Stomach (tissue), 19 donors: ENCODE measurements at places on chromosomes 1 and 21. TPM values are rescaled to one million over a fixed set of nuclear protein-coding genes. Genes with fewer than 3 reads are reported as not detected.

Gene TMPRSS15
- not detected for polyA plus RNA-seq

Gene HAO2
- polyA plus RNA-seq = not detected

Gene FRRS1
- polyA plus RNA-seq = 1.5 TPM

Gene FMO5
- polyA plus RNA-seq = 113 TPM

Gene KRTAP12-2
- polyA plus RNA-seq = not detected

Gene MCOLN3
- polyA plus RNA-seq = 1.4 TPM

Gene NPHS2
- not detected for polyA plus RNA-seq

Gene IFNLR1
- polyA plus RNA-seq = 0.31 TPM

Gene FNDC5
- 9.9 TPM for polyA plus RNA-seq

Gene CRYAA
- not detected for polyA plus RNA-seq

Gene NR5A2
- 0.33 TPM for polyA plus RNA-seq

Gene S100A12
- polyA plus RNA-seq = 8.2 TPM

Gene HRNR
- polyA plus RNA-seq = not detected

Gene CHRNB2
- polyA plus RNA-seq = 0.38 TPM

Gene KCNJ9
- polyA plus RNA-seq = 0.06 TPM

Gene SPOCD1
- 0.95 TPM for polyA plus RNA-seq

Gene C4BPB
- polyA plus RNA-seq = 14.8 TPM

Gene LCE3D
- polyA plus RNA-seq = not detected

Gene POU3F1
- not detected for polyA plus RNA-seq

Gene FCRLB
- 0.30 TPM for polyA plus RNA-seq

Gene EXTL2
- 4.4 TPM for polyA plus RNA-seq

Gene LCE1F
- polyA plus RNA-seq = not detected

Gene PLEKHA6
- polyA plus RNA-seq = 37.5 TPM

Gene FPGT
- polyA plus RNA-seq = 7.5 TPM

Gene GOLT1A
- polyA plus RNA-seq = 16.6 TPM

Gene MLLT11
- 2.4 TPM for polyA plus RNA-seq

Gene DISP3
- not detected for polyA plus RNA-seq

Gene ACTA1
- polyA plus RNA-seq = 2.4 TPM

Gene C8A
- polyA plus RNA-seq = not detected

Gene BCAR3
- 25.8 TPM for polyA plus RNA-seq

Gene ALX3
- not detected for polyA plus RNA-seq

Gene KIF14
- polyA plus RNA-seq = 0.63 TPM

Gene ASAP3
- 25.1 TPM for polyA plus RNA-seq

Gene LUZP1
- 2.6 TPM for polyA plus RNA-seq

Gene OLIG2
- not detected for polyA plus RNA-seq

Gene PCBP3
- 3.3 TPM for polyA plus RNA-seq
